ENCODE measurements at places on chromosomes 5 and 9. TPM values are rescaled to one million over a fixed set of nuclear protein-coding genes. Genes with fewer than 3 reads are reported as not detected.

IL6ST gene
- 434 TPM for total RNA-seq

ZNF618 gene
- total RNA-seq, result 20.7 TPM

SMIM33 gene
- total RNA-seq, result not detected

MIGA2 gene
- total RNA-seq, result 23.3 TPM

PCDHB14 gene
- 1.6 TPM for total RNA-seq

AGXT2 gene
- total RNA-seq, result not detected

SAXO1 gene
- not detected for total RNA-seq

ADAMTS2 gene
- total RNA-seq, result 0.68 TPM

PALM2AKAP2 gene
- total RNA-seq, result 3.9 TPM

EFNA5 gene
- total RNA-seq, result 15.6 TPM

SMIM32 gene
- not detected for total RNA-seq

CTXN3 gene
- total RNA-seq, result not detected

MARVELD2 gene
- total RNA-seq, result 1.9 TPM

NTRK2 gene
- total RNA-seq, result 0.35 TPM

IL13 gene
- not detected for total RNA-seq

PSAT1 gene
- total RNA-seq, result 22.7 TPM

NPR3 gene
- 0.70 TPM for total RNA-seq

TMEM167A gene
- total RNA-seq, result 45.7 TPM

PCDHB10 gene
- 1.3 TPM for total RNA-seq

SOWAHA gene
- total RNA-seq, result not detected

OR2V2 gene
- total RNA-seq, result not detected

FLT4 gene
- total RNA-seq, result 203 TPM

IFNA21 gene
- total RNA-seq, result not detected

SPINK4 gene
- not detected for total RNA-seq

CSF2 gene
- total RNA-seq, result 31.6 TPM

MLANA gene
- total RNA-seq, result not detected

TAF11L11 gene
- not detected for total RNA-seq

PCDHGA2 gene
- 2.6 TPM for total RNA-seq

SPATA9 gene
- not detected for total RNA-seq

PTGES gene
- total RNA-seq, result not detected

PDGFRB gene
- 13.0 TPM for total RNA-seq

ZNF474 gene
- total RNA-seq, result not detected

ADGRD2 gene
- not detected for total RNA-seq

TRPM6 gene
- 0.19 TPM for total RNA-seq

TNC gene
- 27.0 TPM for total RNA-seq

CTSV gene
- 0.19 TPM for total RNA-seq

OTP gene
- not detected for total RNA-seq

PCDHGA3 gene
- total RNA-seq, result 4.0 TPM

PSD2 gene
- not detected for total RNA-seq

Data from glomerular endothelial cell (primary cell).